Right lung (tissue), 10 donors: ENCODE measurements at places on chromosomes 12 and 14. TPM values are rescaled to one million over a fixed set of nuclear protein-coding genes. Genes with fewer than 3 reads are reported as not detected.

Gene SLC16A7
- polyA plus RNA-seq = 1.8 TPM

Gene KRT86
- 0.21 TPM for polyA plus RNA-seq

Gene ANG
- 11.7 TPM for polyA plus RNA-seq

Gene ENDOU
- 0.24 TPM for polyA plus RNA-seq

DNA sequence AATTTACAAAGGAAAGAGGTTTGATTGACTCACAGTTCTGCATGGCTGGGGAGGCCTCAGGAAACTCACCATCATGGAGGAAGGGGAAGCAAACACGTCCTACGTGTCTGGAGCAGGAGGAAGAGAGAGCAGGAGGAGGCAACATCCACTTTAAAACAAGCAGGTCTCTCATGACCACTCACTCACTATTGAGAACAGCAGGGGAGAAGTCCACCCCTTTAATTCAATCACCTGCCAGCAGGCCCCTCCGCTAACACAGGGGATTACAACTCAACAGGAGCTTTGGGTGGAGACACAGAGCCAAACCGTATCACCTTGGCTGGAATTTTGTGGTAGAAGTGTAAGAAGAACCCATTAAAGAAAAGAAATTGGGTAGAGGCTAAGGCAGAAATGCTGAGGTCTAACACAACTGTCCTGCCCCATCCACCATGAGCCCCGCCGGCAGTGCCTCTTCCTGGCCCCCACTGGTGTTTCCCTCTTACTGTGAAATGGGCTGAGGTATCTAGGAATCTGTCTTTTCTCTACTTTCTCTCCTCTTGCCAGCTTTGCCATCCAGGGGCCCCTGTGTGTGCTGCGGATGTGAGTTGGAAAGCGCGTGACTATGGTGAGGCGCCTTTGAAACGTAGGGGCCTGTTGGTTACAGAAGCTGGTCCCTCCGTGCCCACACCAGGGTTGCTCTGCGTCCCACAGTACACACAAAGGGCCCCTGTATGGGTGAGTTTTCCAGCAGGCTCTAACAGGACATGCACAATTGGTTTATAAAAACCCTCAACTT is 108.0 kb upstream of the TMEM132D start:
- DNase-seq = no peak

DNA sequence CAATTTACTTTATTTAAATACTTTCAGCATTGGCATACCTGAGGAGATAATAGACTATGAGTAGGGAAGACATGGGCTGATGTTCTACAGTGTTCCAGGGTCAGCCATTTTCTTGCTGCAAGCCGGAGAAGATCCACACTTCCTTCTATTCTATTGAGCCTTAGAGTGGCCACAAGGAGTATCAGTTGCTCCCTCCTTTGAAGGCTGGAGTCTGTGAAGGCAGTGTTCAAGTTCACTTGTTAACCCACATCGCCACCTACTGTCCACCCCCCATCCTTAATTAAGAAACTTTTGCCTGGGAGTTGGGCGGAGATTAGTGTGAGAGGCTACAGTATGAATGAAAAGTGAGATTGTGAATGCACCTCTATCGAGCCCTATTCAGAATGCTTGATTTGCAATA is 666.6 kb downstream of the NRXN3 start:
- no peak for DNase-seq

DNA sequence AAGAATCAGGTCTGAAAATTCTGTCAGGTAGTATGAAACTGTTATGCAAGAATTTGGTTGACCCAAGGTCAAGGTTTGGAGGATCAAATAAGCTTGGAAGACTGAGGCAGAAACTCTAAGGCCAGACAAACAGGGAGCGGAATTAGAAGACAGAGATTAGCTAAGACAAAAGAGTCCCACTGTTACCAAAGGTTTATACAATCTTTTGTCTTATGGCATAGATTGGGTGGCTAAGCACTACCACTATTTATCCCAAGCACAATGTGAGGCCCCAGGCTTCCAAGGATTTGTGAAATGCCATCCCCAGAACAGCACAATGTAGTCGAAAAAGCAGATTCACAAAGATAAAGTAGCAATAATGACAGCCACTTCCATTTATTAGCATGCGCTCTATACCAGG is 311.2 kb downstream of the SEC23A start:
- DNase-seq = no peak

GRCh38 chr12:116113398-116114130 is 163.9 kb downstream of the MED13L start:
- no peak for DNase-seq

DNA sequence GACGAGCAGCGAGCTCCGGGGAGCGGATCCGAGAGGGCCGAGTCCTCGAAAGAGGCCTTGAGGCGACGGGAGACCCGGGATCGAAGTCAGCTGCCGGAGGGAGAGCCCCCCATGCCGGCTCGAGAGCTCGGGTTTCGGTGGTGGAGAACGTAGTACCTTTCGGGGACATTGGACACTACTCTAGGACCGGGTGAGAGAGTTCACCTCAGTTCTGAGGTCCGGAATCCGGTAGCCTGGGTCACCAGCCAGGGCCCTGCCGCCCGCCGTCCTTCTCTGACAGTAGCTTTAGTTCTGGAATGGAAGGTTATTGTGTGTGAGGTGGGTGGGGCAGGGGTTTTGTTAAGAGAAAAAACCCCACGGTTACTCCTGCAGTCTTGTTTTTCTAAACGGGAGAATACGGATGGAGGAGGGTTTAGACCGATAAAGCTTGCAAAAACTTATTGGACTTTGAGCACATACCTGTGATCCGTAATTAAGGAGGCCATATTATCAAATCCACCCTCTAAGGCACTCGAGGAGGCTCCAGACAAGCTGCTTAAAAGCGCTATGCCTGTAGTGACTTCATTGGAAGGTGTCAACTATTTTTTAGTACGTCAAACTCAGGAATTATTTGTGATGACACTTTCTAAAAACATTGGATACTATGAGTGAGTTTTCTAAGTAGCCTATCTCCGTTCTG is 765 bp downstream of the SCYL2 start:
- peak; percentile 44 for DNase-seq

GRCh38 chr14:99272899-99273765 is 1.1 kb upstream of the BCL11B start:
- no peak for DNase-seq
